ENCODE measurements at places on chromosomes 7 and 10. TPM values are rescaled to one million over a fixed set of nuclear protein-coding genes. Genes with fewer than 3 reads are reported as not detected.

GRCh38 chr7:20079080-20079479 lies 138.1 kb downstream of the MACC1 start:
- H3K27me3 ChIP-seq: no peaks in the 10 kb centered on the region
- H3K4me3 ChIP-seq: no peak overlapping the region
- H3K36me3 ChIP-seq: no peaks in the 10 kb centered on the region
- H3K27ac ChIP-seq: no peak overlapping the region
- no peak for DNase-seq

GRCh38 chr10:97004591-97004990 lies 172.5 kb downstream of the LCOR start:
- no peaks in the 10 kb centered on the region for H3K36me3 ChIP-seq
- H3K27me3 ChIP-seq: no peaks in the 10 kb centered on the region
- no peak for DNase-seq
- no peak overlapping the region for H3K27ac ChIP-seq
- no peaks in the 10 kb centered on the region for H3K4me1 ChIP-seq
- no peak overlapping the region for H3K4me3 ChIP-seq

DNA sequence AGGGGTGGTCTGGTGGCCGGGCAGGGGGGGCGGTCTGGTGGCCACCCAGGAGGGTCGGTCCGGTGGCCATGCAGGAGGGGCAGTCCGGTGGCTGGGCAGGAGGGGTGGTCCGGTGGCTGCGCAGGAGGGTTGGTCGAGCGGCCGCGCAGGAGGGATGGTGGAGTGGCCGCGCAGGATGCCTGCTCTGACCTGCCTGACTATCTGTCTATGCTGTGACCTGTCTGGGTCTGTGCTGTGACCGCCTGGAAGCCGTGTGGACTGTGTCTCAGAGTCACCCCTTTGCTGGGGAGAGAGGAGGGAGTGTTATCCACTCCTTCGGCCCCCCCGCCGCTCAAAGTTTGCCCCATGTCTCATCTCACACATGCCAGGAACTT lies 113.2 kb downstream of the ACTR3B start:
- H3K4me1 ChIP-seq: no peaks in the 10 kb centered on the region
- H3K27me3 ChIP-seq: no peaks in the 10 kb centered on the region
- H3K27ac ChIP-seq: no peak overlapping the region
- no peak for DNase-seq

Gene PRKCQ
- total RNA-seq: not detected

DNA sequence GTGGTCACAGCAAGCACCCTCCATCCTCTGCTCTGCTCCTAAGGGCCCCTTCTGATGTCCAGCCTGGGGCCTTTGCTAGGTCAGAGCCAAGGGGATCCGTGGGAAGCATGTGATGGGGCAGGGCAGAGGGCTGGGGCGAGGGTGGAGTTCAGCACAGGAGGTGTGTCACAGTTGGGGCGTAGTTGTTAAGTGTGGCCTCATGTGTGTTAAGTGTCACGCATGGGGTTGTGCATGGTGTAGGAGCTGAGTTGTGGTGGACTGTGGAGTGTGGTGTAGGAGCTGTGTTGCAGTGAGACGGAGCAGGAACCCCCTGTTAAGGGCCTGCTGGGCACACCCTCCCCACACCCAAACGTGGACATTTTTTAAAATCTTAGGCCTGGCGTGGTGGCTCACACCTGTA lies 248.0 kb downstream of the USP6NL start:
- H3K4me3 ChIP-seq: no peak overlapping the region
- no peaks in the 10 kb centered on the region for H3K36me3 ChIP-seq
- DNase-seq: no peak
- no peaks in the 10 kb centered on the region for H3K27me3 ChIP-seq

DNA sequence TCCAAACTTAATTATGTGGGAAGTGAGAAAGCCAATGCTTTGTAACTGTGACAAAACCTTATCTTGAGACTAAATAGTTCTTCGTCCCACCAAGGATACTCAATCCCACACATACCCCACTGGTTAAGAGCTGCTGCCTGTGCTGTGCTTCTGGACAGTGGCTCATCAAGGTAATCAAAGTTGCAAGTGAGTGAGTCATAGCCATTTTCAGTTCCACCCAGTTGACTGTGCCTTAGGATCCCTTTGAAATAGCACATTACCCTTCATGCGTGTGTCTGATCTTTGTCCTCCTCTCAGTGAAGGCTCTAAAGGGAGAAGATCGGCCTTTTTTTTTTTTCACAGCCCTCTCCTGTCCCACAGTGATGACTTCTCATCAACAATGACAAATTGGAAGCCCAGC lies 706.0 kb upstream of the AUTS2 start:
- H3K4me1 ChIP-seq: no peaks in the 10 kb centered on the region
- H3K27me3 ChIP-seq: no peaks in the 10 kb centered on the region
- H3K4me3 ChIP-seq: no peak overlapping the region
- DNase-seq: peak; percentile 0
- H3K36me3 ChIP-seq: no peaks in the 10 kb centered on the region

DNA sequence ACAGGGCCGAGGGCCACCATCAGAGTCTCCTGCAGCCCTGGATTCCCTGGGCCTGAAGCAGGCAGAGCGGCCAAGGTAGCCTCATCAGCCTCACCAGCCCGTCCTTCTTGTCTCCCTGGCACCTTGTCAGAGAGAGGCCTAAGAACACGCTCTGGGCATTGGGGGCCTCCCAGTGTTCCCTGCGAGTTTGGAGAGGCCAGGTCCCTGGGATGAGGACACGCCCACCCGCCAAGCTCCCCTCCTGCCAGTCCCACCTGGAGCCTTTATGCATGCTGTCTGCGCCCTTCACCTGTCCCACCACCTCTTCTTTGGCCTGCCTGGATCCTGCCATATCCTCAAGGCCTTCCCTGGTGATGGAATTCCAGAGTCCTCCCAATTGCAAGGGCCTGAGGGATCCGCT lies 69.2 kb downstream of the LHPP start:
- H3K27me3 ChIP-seq: no peaks in the 10 kb centered on the region
- H3K4me3 ChIP-seq: no peak overlapping the region
- no peak for DNase-seq
- no peaks in the 10 kb centered on the region for H3K36me3 ChIP-seq
- H3K4me1 ChIP-seq: no peaks in the 10 kb centered on the region
- H3K27ac ChIP-seq: no peak overlapping the region

GRCh38 chr10:7962592-7962991 lies 91.9 kb upstream of the GATA3 start:
- H3K4me3 ChIP-seq: no peak overlapping the region
- H3K27me3 ChIP-seq: no peaks in the 10 kb centered on the region
- H3K4me1 ChIP-seq: no peaks in the 10 kb centered on the region
- H3K27ac ChIP-seq: no peak overlapping the region
- no peak for DNase-seq
- no peaks in the 10 kb centered on the region for H3K36me3 ChIP-seq

GRCh38 chr10:91880310-91880709 lies 29.0 kb downstream of the FGFBP3 start:
- H3K27ac ChIP-seq: no peak overlapping the region
- H3K36me3 ChIP-seq: no peaks in the 10 kb centered on the region
- no peaks in the 10 kb centered on the region for H3K4me1 ChIP-seq
- H3K4me3 ChIP-seq: no peak overlapping the region
- DNase-seq: peak; percentile 14

Gene GPER1
- total RNA-seq: 3.4 TPM

Gene DOCK1
- 45.6 TPM for total RNA-seq

GRCh38 chr10:11177381-11177780 lies 159.7 kb downstream of the CELF2 start:
- no peak overlapping the region for H3K4me3 ChIP-seq
- no peak overlapping the region for H3K27ac ChIP-seq
- no peaks in the 10 kb centered on the region for H3K36me3 ChIP-seq

GRCh38 chr10:34403512-34403911 lies 411.6 kb downstream of the PARD3 start:
- no peak overlapping the region for H3K27ac ChIP-seq
- H3K4me1 ChIP-seq: peaks cover 7% of the 10 kb centered on the region
- H3K27me3 ChIP-seq: no peaks in the 10 kb centered on the region
- no peak overlapping the region for H3K4me3 ChIP-seq
- no peak for DNase-seq

Gene ALOX5
- not detected for total RNA-seq

DNA sequence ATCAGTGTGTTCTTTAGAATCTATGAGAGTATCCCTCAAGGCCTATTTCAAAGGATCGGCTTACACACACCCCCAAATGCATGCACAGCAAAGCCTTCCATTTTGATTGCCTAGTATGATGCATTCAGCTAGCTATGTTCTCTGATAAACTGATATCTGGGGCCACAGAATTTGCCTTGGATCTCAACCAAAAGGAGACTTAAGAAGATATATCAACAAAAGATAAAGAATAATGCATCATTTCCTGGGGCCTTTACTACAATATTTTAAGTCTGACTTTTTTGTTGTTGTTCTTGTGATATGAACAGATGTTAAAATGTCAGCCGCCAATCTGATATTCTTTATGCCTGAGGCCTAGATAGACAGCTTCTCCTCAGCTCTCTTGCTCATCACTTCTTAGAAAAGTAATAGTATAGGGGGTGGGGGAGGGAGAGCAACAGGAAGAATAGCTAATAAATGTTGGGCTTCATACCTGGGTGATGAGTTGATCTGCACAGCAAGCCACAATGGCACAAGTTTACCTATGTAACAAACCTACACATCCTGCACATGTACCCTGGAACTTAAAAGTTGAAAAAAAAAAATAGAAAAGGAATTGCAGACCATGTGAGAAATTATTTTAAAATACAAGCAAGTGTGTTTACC lies 792.9 kb upstream of the GHITM start:
- no peak overlapping the region for H3K27ac ChIP-seq
- H3K4me3 ChIP-seq: no peak overlapping the region
- no peak for DNase-seq
- no peaks in the 10 kb centered on the region for H3K27me3 ChIP-seq

GRCh38 chr7:32043688-32044087 lies 26.5 kb downstream of the PDE1C start:
- H3K27me3 ChIP-seq: no peaks in the 10 kb centered on the region
- H3K27ac ChIP-seq: peak overlapping the region; percentile 51
- H3K36me3 ChIP-seq: 0 out of 2 replicates have a peak, but pooled peaks cover 6% of the 10 kb centered on the region
- peaks cover 14% of the 10 kb centered on the region for H3K4me1 ChIP-seq

- peak; percentile 54 for DNase-seq
- H3K4me3 ChIP-seq: no peak overlapping the region
- H3K36me3 ChIP-seq: no peaks in the 10 kb centered on the region
- no peak overlapping the region for H3K27ac ChIP-seq
- peaks cover 12% of the 10 kb centered on the region for H3K4me1 ChIP-seq
- peaks cover 5% of the 10 kb centered on the region for H3K27me3 ChIP-seq
Measured at GRCh38 chr7:51009716-51010496, 227.2 kb upstream of the GRB10 start.

Gene PEX1
- 9.6 TPM for total RNA-seq

GRCh38 chr7:50805447-50806125 lies 22.9 kb upstream of the GRB10 start:
- H3K27me3 ChIP-seq: peaks cover 12% of the 10 kb centered on the region
- H3K36me3 ChIP-seq: no peaks in the 10 kb centered on the region
- no peak for DNase-seq
- H3K4me1 ChIP-seq: peaks cover 8% of the 10 kb centered on the region
- no peak overlapping the region for H3K4me3 ChIP-seq

GRCh38 chr10:124704428-124705380 lies 39.5 kb downstream of the FAM53B start:
- H3K36me3 ChIP-seq: no peaks in the 10 kb centered on the region
- H3K4me3 ChIP-seq: no peak overlapping the region
- no peak for DNase-seq
- no peaks in the 10 kb centered on the region for H3K4me1 ChIP-seq
- no peaks in the 10 kb centered on the region for H3K27me3 ChIP-seq

DNA sequence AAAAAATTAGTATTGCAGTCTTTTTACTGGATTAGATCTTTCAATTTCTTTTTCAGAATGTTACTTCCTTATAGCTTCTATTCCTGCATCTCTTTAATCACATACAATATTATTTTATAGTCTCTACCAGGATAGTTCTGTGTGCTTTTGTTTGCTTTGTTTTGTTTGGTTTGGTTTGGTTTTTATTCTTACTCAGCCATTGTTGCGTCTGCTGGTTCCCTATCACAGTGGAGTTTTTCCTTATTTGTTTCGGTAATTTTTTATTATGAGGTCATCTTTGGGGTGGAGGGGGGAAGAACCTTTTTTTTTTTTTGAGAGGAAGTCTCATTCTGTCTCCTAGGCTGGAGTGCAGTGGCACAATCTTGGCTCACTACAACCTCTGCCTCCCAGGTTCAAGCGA lies 9.0 kb upstream of the BAIAP2L1 start:
- H3K36me3 ChIP-seq: no peaks in the 10 kb centered on the region
- no peak for DNase-seq
- no peak overlapping the region for H3K4me3 ChIP-seq
- H3K27me3 ChIP-seq: no peaks in the 10 kb centered on the region
- H3K27ac ChIP-seq: no peak overlapping the region

Gene PLEKHA8
- total RNA-seq: 10.3 TPM

DNA sequence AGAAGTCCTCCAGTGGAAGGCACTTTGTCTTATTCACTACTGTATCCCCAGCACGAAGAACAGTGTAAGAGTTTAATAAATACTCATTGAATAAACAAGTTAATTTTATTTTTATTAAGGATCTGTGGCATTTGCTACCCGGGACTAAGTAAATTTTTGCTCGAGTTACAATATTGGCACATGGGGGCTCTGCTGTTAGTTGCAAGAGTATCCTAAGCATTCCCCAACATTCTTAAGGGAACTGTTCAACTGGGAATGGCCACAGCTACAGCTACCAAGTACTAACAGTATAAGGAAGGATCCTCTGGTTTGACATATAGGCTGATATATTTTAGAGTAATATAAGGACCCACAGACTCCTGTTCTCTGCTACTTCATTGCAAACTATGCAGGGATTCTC lies 8.7 kb upstream of the LRRTM3 start:
- H3K4me1 ChIP-seq: no peaks in the 10 kb centered on the region
- no peaks in the 10 kb centered on the region for H3K27me3 ChIP-seq
- DNase-seq: no peak
- no peaks in the 10 kb centered on the region for H3K36me3 ChIP-seq
- no peak overlapping the region for H3K4me3 ChIP-seq

DNA sequence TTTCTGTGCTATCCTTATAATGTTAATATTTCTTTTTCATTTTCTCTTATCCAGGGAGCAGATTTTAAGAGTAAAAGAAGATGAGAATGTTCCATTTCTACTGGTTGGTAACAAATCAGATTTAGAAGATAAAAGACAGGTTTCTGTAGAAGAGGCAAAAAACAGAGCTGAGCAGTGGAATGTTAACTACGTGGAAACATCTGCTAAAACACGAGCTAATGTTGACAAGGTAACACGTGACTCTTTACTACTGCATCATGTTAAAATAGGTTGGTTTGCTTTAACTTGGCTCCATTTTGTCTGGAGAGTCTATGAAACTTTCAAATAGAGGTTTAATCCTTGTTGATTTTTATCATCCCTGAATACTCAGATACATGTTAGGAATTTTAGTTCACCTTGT lies 73.3 kb downstream of the RALA start:
- no peak for DNase-seq
- H3K27ac ChIP-seq: no peak overlapping the region
- H3K36me3 ChIP-seq: peaks cover 54% of the 10 kb centered on the region
- H3K4me1 ChIP-seq: peaks cover 15% of the 10 kb centered on the region
- H3K27me3 ChIP-seq: no peaks in the 10 kb centered on the region
- no peak overlapping the region for H3K4me3 ChIP-seq

Measured in GM23248 (cell line).